NCI-H146 (cell line): ENCODE measurements at places on chromosomes 16 and 17.
A peak's percentile ranks its signal among the peaks of the same experiment; 100 is the strongest.

DNA sequence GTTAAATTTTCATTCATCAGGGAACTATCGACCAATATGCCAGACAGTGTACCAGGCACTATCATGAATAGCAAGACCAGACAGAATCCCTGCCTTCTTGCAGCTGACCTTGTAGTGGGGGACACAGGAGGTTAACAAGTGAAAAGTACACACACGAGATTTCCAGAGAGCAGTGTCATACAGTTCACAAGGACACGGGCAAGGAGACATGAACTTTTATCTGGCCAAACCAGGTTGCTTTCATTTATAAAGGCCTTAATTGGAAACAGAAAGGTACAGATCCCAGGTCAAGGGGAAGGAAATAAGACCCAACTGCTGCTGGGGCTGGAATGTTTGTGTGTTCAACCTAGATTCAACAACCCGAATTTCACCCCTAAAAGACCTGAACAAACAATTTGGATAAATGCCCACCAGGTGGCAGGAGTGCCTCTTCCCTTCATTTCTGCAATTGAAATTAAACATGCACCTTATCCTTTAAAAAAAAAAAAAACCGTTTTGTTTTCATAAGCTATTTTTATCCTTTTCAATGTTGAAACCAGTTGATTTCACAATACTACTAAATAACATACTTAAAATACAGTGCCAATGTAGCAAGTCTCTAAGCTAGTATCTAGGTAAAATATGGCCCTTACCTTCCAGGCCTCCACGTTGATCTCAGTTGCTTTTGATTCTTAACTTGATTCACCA, 65.9 kb downstream of the EMP2 start:
- peak; percentile 26 for DNase-seq

DNA sequence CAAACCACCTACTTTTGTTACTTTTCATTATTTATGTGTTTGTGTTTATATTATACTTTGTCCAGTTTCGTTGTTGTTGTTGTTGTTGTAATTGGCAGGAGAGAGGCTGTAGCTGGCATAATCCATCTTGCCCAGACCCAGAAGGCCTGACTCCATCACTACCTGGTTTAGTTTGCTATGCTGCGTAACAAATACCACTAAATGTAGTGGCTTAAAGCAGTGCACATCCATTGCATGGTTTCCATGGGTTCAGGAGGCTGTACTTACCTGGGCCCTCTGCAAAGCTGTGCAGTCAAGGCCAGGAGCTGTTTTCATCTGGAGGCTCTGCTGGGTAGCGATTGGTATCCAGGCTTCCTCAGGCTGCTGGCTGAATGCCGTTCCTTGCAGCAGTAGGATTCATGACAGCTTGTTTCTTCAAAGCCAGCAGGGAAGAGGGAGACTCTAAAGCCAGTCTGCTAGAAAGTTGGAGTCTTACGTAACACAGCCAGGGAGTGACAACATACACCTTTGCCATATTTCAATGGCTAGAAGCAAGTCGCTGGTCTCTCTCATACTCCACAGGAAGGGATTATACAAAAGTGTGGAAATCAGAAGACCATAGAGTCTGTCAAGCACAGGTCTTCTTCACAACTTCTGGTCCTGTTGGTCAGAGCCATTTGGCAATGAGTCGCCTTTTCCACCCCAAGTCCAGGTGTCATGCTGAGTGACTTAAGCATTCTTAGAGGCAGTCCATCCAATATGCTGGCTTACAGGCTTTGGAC, 41.1 kb downstream of the TNRC6C start:
- no peak for DNase-seq

DNA sequence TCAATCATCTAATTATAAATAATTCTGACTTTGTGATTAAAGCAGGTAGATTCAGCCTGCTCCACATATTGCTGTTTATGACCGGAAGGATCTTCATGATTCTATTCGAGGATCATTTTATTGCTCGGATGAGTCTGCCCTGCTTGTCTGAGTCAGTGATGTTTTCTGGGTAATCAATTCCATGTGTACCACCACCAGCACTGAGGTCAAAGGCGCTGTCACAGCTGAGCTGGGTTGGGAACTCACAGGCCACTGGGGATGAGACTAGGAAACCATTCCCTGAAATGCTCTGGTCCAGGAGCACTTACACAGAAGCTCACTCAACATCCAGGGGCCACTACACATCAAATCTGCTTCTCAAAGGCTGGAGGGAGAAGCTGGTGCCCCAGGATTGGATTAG, 30.4 kb upstream of the ERN1 start:
- no peak for DNase-seq

DNA sequence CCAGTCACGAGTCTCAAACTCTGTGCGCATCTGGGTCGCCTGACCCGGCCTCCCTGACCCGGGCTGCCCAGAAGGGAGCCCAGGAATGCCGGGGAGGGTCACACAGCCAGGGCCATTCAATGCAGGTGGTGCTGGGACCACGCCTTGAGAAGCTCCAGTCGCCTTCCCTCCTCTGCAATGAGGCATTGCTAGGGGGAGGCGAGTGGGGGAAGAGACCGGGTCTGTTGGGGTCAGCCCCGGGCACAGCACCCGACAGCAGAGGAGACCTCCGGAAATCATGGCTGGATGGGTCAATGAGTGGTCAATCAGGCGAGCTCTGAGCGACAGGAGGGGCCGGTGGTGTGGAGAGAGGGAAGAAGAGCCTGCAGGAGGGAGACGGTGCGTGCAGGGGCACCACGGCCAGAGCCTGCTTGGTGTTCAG, 13.3 kb downstream of the JPH3 start:
- no peak for DNase-seq

GRCh38 chr16:16189842-16190241, 33.5 kb downstream of the ABCC6 start:
- DNase-seq, result no peak

GRCh38 chr16:4273858-4274311, 1.1 kb upstream of the TFAP4 start:
- DNase-seq, result peak; percentile 74
